Inflammatory macrophage treated with lipopolysaccharide for 4 hours (primary cell): ENCODE measurements at places on chromosomes 5 and 9.

DNA sequence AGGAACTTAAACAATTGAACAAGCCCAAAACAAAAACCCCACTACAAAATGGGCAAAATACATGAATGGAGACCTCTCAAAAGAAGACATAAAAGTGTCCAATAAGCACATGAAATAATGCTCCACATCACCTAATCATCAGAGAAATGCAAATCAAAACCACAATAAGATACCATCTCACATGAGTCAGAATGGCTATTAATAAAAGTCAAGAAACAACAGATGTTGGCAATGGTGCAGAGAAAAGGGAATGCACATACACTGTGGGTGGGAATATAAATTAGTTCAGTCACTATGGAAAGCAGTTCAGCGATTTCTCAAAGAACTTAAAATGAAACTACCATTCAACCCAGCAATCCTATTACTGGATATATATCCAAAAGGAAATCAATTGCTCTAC is 337.4 kb upstream of the GRIA1 start:
- DNase-seq, result no peak

GRCh38 chr5:171601266-171601881 is 181.9 kb downstream of the FGF18 start:
- peak; percentile 15 for DNase-seq

- DNase-seq, result no peak
Measured at GRCh38 chr5:41270423-41271251, 57.3 kb upstream of the C6 start.

DNA sequence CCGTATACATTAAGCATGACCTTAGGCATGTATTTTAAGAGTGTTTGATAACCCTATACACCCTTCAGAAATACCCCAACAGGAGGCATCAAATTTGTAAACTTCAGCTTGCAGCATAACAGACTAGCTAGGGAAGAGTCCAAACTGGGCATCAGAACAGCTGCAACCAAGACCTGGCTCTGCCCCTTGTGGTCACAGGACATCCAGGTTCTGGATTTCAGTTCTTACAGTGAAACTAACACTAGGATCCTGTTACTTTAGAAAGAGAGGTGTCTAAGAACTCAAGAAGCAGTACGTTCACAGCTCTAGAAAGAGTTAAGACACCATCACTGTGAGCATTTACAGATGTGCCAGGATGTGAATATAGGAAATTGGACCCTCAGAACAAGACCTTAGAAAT is 229.8 kb downstream of the BNC2 start:
- DNase-seq, result no peak

DNA sequence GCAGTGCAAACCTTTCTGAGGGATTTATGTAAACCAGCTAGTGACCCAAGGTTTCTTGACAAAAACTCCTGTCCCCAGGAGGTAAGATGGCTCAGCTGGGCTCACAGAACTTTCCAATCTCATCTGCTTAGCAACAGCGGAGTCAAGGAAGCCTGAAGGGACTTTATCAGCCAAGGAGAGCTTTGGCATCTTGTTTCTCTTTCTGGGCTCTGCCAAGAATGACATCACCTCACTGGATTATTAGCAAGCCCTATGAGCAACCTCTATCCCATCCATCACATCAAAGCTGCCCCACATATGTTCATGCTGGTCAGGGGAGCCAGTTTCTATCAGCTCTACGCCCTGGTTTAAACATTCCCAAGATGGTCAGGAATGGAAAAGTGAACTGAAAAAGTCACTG is 461.3 kb downstream of the ENC1 start:
- no peak for DNase-seq

GRCh38 chr5:67341478-67341877 is 144.9 kb upstream of the CD180 start:
- no peak for DNase-seq

DNA sequence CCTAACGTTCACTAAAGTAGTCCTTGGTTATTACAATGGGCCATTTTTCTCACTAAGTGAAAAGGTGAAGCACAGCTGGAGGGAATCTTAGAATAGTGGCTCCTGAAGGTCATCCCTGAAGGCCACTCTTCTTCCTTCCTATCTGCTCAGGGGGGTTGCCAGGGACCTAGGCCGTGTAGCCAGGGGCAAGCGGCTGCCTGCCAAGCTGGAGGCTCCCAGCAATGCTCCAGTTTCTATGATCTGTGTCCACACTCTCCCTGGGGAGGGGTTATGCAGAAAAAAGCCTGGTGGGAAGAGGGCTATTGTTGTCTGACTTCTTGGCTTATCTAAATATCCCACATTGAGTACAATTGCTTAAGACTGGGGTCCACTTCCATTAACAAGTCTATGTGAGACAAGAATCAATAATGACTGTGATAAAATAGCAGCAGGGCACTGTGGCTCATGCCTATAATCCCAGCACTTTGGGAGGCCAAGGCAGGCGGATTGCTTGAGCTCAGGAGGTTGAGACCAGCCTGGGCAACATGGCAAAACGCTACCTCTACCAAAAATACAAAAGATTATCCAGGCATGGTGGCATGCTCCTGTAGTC is 3.8 kb downstream of the NMRK1 start:
- no peak for DNase-seq
